ENCODE measurements at places on chromosomes 4 and X.

DNA sequence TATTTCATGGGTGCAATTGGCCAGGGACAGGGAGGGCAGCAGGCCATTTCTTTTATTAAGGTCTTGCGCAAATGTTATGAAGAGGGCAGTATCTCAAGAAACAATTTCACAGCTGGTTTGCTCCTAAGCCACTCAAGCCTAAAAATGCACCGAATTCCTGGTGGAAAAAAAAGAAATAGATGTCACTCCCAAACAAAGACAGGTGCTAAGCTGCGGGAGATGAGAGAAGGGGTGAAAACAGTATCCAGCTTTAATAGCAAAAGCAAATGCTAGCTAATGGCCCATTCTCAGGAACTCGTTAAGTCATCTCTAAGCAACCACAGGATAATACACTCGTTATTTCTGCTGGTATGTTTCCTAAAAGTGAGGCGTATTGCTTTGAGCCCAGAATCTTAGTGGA is 116.4 kb downstream of the ARX start:
- DNase-seq, result no peak

GRCh38 chr4:100170986-100171385 is 19.3 kb downstream of the DDIT4L start:
- no peak for DNase-seq

GRCh38 chr4:102552781-102553180 is 51.6 kb downstream of the NFKB1 start:
- DNase-seq, result no peak

- DNase-seq, result no peak
These were observed 238.1 kb upstream of the GPC4 start for GRCh38 chrX:133653358-133653757.

DNA sequence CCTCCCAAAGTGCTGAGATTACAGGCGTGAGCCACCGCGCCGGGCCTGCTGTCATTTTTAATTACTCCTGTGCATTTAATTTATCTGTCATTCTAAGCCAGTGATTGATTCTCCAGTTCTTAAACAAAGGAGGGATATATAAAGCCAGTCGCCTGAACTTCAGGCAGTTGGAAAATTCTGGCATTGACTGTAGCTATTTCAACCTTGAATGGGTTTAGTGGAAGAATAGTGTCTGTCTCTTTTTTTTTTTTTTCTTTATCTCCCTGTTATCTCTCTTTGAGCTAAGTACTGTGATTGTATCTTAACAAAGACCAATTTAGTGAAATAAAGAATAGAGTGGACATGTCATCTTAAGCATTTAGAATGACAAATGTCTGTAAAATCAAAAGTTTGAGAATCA is 11.0 kb downstream of the NEIL3 start:
- no peak for DNase-seq

DNA sequence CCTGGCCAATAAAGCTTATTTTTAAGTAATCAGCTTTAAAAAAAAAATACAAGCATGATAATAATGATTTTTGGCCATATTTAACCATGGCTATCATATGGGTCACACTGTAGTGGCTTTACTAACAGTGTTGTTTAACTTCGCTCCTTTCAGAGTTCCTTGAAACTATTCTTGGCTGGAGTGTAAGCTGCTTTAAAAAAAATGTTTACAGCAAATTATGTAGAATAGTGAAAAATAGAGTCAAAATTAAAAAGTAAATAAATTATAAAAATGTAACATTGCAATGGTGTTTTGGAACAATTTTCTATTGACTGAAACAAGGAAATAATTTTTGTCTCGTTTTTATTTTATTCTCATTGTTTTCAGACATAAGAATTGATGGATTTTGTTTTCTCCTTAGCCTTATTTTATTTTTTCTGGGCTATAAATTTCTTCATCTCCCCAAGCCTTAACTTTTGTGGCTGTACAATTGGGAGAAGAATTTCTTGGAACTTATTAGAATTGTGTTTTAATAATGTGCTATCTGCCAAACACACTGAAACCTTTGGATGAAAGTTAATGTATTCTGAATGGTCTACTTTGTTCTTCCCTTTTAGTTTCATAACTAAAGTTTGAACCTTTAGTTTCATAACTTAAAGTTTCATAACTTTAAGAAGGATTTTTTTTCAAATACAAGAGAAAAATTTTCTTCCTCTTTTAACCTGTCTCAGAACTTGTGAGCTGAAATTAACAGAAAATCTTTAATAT is 182.0 kb downstream of the ARHGAP24 start:
- no peak for DNase-seq

DNA sequence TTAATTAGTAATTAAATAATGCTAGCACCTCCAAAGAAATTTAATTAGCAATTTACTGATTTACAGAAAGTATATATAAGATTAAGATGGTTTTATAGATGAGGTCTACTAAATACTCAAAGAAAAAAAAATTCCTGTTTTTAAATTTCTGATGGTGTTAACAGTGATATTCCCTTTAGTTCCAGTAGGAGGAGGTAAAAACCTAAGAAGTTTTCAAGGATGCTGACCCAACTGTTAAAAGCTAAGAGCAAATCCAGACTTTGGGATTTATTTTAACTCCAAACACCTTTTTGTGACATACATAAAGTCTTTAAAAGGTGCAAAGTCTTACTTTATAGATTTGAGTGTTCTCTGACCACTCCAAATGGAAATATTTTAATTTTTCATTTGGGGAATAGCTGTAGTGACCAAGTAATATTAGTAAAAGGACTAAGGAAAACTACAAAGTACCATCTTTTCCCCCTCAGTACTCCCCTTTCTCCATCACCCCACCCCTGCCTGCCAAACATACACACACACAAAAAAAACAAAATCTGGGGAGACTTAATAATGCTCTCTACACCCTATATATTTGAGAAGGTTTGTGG is 34.2 kb upstream of the CSN1S1 start:
- DNase-seq, result no peak

DNA sequence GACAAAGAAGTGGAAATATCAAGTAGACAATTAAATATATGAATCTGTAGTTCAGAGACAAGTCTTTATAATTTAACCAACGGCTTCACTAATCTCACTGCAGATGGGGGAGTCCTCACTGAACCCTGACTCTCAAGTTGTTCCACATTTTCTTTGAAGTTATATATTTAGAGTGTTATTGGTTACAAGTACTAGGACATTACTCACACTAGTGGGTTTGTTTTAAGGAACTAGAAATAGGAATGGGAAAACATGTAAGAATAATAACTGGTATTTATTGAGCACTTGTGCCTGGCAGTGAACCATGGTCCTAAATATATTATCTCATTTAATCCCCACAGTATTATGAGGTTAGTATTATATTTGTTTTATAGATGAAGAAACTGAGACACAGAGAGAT is 22.0 kb downstream of the MND1 start:
- DNase-seq, result no peak

DNA sequence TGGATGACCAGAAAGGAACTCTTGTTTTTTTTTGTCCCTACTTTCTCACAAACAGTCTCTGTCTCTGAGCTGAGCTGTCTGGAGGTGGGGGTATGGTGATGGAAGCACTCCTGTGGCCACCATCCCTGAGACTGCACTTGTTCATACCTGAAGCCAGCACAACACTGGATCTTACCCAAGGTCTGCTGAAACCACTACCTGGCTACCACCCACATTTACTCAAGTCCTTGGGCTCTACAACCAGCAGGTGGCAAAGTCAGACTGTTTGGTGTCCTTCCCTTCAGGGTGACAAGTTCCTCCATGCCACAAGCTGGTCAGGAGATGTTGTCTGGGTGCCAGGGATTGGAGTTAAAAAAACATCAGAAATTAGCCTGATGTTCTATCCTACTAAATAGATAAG is 89.7 kb downstream of the NEXMIF start:
- DNase-seq, result no peak

DNA sequence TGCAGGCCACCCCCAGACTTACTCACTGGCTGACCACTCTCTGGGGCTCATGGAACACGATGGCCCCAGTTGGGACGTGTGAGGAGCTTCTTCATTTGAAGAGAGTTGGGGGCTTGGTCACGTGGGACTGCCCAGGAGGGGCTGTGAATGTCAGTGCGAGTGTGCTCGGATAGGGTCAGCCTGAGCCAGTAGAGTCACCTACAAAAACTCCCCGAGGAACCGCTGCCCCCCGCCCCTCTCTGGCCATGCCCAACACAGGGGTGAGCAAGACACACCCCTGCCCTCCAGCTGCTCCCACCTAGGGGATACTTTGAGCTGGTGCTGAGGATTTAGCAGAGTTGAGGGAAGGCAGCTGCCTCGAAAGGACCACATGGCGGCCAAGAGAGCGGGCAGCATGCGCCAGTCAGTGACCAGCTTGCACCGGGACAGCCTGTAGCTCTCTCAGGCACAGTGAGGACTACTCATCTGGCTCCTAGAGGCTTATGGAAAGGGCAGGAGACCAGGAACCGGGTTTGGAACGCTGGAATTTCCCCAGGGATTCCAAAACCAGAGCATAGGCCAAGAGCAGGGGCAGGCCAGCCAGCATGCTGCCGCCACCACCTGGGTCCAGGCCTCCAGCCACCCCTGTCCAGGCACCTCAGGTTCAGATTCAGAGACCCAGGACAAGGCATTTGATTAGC is 8.4 kb downstream of the PNMA6E start:
- no peak for DNase-seq

DNA sequence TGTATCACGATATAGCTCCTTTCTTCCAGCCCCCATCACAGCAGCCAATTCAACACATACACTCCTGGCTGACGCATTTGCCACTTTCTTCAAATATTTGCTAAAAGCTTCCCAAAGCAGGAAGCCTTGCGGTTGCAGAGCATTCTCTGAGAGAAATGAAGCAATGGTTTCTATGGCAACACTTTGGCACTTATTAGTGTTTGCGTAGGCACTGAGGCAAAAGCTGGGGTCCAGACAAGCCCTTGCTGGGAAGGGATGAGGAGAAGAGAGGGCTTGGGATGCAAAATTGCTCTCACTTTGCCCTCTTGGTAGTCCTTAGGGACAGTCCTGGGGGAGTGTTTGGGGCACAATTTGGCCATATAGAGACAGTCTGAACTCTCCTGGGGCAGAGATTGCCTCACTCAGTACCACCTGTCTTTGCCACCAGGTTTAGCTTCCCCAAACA is 55.0 kb upstream of the PAK3 start:
- DNase-seq, result no peak

DNA sequence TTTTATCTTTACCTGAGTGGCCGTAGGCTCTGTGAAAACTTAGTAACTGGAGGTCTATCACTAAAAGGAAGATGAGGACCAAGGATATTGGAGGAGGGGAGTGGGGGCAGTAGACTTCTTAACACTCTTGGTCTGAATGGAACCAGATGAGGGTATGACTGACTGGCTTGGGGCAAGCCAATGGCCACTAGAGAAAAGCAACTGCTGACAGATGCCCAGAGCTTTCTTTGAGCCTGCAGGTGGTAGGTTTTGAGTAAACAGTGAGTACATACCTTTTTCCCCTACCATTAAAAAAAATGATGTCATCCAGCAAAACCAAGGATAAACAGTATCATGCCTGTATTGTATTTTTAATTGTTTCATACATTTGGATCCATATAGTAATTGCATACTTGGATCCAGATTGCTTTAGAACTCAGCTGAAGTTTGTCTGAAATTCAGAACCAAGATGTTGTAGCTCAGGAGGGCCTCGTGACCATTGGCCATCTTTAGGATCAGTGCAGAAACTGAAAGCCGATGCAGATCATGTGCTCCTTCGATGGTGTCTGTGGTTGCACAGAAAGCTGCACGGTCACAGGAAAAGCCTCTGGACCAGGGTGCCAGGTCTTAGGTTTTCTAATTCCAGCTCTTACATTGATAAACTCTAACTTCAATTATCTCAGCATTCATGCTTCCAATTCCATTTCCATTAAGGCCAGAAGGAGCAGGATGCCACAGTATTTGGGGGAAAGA is 131.0 kb downstream of the PDGFRA start:
- DNase-seq, result no peak

- DNase-seq, result no peak
These were observed 18.8 kb downstream of the ATP1B4 start for GRCh38 chrX:120380699-120381098.

GRCh38 chrX:154300816-154301215 is 5.2 kb downstream of the TKTL1 start:
- no peak for DNase-seq

DNA sequence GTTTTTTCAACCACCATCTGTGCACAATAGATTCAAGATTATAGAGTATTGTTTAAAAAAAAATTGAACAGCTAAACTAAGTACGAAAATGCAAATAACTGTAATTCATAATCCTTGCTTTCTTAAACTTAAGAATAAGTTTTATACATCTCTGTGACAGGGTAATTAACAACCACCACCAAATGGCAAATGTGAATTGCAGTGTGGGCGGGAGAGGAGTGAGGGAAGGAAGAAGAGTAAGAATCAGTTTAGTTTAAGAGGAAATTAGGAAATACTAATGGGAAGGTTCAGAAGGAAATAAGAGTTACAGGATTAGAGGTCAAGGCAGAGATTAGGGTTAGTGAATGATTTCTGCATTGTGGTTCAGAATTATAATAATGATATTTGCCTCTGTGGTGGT is 430.9 kb downstream of the SPRY1 start:
- no peak for DNase-seq

- no peak for DNase-seq
These were observed 53.8 kb downstream of the CXCL1 start for GRCh38 chr4:73922766-73923630.

GRCh38 chrX:65997978-65998717 is 41.7 kb downstream of the VSIG4 start:
- no peak for DNase-seq

DNA sequence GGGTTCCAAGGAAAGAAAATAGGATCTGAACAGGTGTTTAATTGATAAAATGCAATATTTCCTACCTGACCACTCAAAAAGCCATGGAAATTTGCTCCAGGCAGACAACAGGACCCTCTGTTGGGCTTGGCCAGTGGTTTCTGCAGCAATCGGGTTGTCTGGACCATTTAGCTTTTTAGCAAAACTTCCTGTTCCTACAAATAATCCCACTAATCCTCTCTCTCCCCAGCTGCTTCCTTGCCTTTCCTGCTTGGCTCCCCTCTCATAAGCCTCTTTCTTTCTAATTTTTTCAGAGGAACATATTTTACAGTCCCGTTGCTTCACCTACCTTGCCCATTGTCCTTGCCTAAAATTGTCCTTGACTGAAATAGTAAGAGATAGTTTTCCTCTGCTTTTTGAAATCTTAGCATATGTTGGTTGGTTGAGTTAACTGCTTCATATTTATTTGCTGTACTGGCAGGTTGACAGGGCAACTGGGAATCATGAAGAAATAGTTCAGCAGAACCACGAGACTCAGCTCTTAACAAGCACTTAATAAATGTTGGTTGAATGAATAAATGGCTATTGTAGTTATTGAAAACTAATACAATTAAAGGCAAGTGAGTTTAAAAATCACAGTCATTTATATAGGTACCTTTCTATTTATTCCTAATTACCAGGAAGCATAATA is 259.8 kb downstream of the KCNIP4 start:
- DNase-seq, result no peak

DNA sequence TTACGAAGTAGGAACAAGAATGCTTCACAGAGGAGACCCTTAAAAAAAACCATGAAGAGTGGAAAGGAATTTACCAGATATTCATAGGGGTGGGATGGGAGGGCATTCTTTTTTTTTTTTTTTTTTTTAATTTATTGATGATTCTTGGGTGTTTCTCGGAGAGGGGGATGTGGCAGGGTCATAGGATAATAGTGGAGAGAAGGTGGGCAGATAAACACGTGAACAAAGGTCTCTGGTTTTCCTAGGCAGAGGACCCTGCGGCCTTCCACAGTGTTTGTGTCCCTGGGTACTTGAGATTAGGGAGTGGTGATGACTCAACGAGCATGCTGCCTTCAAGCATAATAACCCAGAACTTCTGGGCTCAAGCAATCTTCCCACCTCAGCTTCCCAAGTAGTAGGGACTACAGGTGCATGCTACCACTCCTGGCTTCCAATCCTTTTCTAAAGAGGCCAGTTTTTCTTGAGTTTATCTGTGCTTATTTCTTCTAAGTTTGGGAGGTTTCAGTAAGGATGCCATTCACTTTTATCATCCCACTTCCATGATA is 65.9 kb upstream of the OGT start:
- DNase-seq, result no peak
